NCI-H446 treated with DMSO at 0.1 percent for 48 hours (cell line): ENCODE measurements at places on chromosomes 16 and 17.

DNA sequence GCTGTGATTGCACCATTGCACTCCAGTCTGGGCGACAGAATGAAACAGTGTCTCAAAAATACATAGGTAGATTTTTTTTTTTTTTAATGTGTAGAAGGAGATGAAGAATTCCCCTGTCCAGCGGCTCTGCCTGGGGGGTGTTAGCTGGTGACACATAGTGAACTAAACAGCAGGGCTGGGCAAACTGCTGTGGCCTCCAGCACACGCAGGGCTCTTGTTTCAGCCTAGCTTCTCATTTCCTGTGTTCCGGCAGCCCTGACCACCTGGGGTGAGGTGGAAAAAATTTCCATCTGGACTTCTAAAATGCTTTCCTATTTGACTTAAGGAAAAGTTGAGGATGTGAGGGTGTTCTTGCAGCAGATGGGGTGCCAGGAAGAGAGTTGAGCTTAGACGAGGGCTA is 33.3 kb upstream of the RGS9 start:
- DNase-seq, result no peak

GRCh38 chr17:13302983-13303382 is 285.2 kb upstream of the ELAC2 start:
- DNase-seq, result no peak

DNA sequence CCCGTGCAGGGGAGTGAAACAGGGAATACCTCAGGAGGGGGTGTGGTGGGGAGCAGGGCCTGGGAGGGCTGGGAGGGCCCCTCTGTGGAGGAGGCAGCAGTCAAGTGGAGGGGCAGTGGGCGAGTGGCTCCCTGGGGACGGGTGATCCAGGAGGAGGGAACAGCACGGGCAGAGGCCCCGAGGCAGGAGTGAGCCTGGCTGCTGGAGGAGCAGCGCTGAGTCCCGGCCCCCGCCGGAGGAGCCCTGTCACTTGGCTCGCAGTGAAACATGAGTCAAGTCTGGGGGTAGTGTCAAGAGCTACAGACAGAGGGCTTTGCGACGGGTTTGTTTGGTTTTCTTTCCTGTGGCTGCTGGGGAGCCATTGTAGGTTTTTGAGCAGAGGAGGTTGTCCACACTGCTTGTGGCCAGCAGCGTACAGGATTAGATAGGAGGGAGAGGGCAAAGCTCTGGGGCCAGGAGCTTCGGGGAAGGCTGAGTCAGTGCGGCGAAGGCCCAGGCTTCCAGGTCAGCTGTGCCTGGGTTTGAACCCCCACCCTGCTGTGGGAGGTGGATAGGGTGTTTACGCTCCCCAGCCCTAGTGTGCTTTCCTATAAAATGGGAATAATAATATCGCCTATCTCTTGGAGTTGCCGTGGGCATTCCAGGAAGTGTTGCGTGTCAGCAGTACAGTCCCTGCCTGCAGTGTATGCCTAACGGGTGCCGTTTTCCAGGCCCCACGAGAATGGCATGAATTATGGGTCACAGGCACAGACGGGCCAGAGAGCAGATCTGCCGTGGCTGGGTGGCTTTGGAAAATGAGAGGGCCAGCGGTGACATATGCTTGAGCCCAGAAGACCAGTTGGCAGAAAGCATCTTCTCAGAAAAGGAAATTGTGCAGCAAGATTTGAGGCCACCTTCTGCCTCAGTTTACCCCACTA is 115.9 kb upstream of the CIBAR2 start:
- DNase-seq, result no peak

DNA sequence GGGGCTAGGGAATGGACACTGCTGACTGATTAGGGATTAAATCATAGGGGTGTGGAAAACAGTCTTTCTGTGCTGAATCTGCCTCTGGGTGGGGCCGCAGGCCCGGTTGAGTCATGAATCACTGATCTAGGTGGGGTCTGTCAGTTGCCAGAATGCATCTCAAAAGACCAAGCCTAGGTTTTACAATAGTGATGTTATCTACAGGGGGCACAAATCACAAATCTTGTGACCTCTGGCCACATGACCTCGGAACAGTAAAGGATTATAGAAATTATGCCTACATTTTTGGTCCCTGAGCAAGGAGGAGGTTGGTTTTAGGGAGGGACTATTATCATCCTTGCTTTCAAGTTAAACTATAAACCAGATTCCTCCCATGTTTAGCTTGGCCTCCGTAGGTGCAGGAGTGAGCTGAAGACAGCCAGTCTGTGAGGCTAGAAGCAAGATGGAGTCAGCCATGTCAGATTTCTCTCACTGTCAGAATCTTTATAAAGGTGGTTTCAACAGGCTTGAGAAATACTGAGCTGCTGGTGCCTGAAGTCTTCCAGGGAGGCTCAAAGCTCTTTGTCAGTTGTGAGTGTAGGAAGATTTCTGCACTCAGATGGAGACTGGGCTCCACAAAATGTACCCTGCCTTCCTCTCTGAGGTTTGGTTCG is 12.9 kb downstream of the GNGT2 start:
- no peak for DNase-seq

GRCh38 chr17:20098314-20098713 is 89.2 kb downstream of the SPECC1 start:
- no peak for DNase-seq

DNA sequence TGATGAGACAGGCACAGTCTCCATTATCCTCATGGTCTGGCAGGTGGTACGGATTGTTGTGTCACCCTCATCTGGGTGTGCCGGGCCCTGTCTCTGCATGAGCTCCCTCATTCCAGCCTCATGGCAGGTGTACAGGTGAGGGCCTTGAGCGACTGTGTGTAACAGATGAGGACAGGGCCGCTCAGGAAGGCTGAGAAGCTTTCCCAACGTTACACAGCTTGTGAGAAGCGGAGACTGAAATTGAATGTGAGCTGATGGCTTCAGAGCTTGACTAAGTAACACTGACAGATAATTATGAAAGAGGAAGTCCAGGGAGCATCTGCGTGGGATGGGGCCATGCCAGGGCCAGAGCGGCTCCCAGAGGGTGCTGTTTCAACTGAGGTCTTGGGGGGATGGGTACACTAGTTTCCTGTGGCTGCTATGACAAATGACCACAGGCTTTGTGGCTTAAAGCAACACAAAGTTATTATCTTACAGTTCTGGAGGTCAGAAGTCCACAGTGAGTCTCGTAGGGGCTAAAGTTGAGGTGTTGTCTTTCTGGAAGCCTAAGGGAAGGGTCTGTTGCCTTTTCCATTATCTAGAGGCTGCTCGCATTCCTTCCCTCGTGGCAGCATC is 36.7 kb downstream of the CMIP start:
- DNase-seq, result no peak

DNA sequence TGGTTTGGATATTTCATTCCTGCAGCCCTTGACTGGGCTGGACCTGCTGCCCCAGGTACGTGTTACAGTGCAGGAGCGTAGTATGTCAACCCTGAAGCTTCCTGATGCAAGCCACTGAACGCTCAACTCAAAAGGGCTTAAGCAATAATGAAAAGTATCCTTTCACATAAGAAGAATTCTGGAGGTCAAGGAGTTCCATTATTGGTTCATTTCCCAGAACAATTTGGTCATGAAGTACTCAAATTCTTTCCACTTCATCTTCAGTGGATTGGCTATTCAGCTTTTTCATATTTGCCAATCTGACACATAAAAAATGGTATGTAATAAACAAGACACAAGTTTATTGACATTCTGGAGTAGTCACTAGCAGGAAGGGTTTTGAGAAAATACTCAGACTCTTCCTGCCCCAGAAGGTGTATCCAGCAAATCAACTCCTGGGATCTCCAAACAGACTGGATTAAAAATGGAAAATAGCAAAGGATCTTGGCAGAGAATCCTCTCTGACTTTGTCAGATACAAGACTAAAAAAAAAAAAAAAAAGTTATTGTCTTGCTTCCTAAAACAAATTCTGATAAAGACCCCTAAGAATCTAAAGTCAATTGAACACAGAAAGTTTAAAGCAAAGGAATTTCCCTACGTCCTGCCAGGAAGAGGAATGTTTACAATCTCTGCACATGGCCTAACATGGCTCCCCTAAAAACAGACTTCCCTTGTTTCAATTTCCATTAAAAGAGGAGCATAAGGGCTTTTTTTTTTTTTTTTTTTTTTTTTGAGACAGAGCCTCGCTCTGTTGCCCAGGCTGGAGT is 37.5 kb upstream of the WSB1 start:
- no peak for DNase-seq

DNA sequence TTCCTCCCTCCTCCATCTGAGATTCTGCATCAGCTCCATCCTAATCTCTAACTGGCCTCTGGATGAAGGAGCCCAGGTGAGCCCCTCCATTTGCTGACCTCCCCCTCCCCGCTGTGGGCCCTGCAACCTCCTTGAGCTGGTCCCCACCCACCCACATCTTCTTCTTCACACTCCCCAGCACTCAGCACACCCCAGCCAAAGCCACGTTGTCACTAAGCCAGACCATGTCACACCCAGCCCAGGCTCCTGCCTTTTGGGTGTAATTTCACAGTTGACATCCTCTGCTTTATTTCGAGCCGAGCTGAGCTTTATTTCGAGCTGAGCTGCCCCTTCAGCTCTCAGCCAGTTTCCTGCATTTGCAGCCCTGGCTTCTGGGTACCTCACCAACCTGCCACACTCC is 282.7 kb upstream of the TNRC6C start:
- no peak for DNase-seq

- DNase-seq, result no peak
These were observed 9.4 kb downstream of the BAIAP2 start for GRCh38 chr17:81044428-81044763.

- DNase-seq, result no peak
These were observed 166.8 kb downstream of the MAP2K6 start for GRCh38 chr17:69581061-69581961.

DNA sequence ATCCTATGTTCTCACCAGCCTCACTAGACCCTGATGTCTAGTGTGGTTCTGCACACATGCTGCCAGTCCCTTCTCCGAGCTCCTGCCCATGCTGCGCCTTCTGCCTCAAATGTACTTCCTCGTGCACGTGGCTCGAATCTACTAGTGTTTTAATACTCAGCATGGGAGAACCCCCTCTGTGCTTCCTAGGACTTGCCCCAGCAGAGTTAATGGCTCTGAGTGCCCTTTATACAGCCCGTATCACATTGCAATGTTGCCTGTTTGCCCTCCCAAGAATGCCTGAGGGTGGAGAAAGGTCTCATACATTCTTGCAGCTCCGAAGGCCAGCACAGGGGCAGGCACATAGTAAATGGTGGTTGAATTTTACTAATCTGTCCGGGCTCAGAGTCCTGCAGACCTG is 190.8 kb upstream of the NLRP1 start:
- no peak for DNase-seq

DNA sequence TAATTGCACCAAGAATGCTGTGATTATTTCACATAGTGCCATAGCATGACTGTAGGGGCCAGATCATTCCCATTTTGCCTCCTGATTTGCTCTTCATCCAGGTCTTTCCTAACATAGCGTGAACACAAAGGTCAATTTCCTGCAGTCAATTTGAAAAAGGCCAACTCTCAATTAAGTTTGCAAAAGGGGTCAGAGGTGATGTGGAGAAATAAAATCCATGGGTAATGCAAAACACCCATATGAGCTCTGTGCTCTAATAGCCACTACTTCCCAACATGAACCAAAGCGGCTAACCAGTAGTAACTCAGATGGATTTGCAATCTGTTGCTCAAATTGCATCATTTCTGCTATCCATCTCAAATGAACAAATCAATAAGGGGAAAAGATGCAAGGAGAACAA is 275.5 kb upstream of the SOX9 start:
- DNase-seq, result no peak

DNA sequence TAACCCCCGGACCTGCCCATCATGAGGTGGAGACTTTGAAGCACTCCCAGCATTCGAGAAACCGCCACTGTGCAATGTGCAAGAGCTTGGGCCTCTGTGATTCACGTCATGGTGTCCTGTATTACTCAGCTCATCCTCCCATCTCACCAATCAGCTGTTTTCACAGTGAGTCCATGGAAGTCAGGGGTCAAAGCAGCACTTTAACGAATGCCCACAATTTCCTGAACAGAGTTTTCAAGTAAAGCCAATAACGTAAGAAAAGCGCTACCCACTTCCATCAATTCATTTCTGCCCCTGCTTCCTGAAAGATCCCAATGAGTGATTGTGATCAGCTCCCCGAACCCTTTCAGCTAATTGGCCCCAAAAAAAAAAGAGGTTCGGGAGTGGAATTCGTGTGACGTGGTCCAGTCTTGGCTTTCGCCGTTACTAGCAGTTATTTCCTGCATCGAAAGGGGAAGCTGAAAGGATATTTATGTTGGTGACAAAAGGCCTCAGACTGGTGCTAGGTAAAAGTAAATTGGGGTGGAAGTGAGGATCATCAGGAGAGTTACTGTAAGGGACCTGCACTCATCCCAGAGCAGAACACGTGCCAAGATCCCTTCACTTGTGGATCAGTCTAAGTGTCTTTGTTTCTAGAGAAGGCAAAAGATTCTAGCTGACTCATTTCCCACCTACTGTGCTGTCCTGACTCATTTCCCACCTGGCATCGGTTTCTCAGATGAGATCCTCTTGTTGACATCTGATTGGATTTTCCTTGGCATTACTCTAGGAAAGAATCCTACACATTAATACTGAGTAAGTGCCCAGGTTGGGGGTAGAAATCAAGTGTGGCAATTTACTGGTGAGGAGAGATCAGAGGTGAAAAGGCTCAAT is 136.7 kb upstream of the NUDT7 start:
- no peak for DNase-seq

GRCh38 chr17:4512156-4513112 is 13.8 kb downstream of the SPNS2 start:
- DNase-seq, result no peak

- no peak for DNase-seq
These were observed 10.1 kb downstream of the SLC16A5 start for GRCh38 chr17:75097865-75098264.

DNA sequence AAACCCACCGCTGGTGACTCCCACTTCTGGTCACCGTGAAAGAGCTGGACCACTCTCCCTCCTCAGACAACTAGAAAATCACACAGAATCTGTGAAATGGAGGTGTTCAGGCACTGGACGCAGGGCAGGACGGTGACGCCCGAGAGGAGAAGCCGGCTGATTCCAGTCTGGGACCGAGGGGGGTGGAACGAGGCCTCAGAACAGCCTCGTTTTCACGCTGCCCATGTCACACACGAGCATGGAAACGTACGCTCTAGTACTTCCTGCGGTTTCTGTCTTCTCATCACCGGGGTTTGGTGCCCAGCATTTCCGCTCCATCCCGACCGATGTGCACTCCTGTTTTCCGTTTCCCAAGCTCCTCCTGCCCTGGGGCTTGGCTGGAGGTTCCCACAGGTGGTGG is 101.8 kb upstream of the METRNL start:
- no peak for DNase-seq

GRCh38 chr17:41396996-41397660 is at the start of gene KRT31:
Gene KRT31 (minus strand): TSS chr17:41397608. CDS start chr17:41397539, 69 bp downstream.
- no peak for DNase-seq

- no peak for DNase-seq
These were observed 20.9 kb downstream of the METRNL start for GRCh38 chr17:83100220-83100852.

DNA sequence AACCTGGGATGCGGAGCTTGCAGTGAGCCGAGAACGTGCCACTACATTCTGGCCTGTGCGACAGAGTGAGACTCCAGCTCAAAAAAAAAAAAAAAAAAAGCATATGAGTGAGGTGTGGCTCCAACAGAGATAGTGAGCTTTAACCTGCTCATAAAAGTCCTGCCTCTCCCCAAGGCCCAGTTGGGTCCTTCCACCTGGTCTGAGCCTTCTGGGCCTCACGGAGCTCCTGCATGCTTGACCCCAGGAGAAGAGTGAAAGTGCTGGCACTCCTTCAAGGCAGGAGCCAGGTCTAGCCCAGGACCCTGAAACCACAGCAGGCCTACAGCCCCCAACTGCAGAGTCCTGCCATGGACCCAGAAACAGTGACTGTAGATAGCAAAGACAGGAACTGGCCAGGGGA is 17.7 kb downstream of the HSD11B2 start:
- no peak for DNase-seq

GRCh38 chr16:22874394-22874793 is 60.4 kb downstream of the HS3ST2 start:
- peak; percentile 43 for DNase-seq

- DNase-seq, result no peak
These were observed 16.8 kb downstream of the MARCHF10 start for GRCh38 chr17:62791235-62791734.
